Stimulated activated CD8-positive, alpha-beta memory T cell treated with anti-CD3 and anti-CD28 coated beads, Interleukin-4, amount 100 ng/mL, for 4 hours (primary cell): ENCODE measurements at places on chromosomes 1 and 21.

- no peak for DNase-seq
Observed at GRCh38 chr1:231653632-231654031, 27.0 kb downstream of the DISC1 start.

GRCh38 chr1:19358710-19359109 lies 46.6 kb downstream of the SLC66A1 start:
- DNase-seq, result no peak

DNA sequence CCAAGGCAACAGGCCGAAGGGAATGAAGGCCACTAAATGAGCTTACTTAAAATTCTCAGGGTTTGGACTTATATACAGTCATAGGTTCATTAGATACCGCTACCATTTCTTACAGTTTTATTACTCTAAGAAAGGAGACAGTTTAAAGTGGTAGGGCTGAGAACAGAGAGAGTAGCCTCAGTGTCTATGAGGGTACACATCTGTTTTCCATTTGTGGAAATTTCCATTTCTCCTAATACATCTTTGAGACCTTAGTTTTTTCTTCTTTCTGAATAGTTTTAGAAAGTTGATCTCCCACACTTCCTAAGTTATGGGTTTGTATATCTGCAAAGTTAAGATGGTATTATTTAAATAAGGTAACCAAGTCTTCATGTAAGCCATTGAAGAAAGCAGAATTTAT lies 1279.1 kb downstream of the NCAM2 start:
- DNase-seq, result no peak

DNA sequence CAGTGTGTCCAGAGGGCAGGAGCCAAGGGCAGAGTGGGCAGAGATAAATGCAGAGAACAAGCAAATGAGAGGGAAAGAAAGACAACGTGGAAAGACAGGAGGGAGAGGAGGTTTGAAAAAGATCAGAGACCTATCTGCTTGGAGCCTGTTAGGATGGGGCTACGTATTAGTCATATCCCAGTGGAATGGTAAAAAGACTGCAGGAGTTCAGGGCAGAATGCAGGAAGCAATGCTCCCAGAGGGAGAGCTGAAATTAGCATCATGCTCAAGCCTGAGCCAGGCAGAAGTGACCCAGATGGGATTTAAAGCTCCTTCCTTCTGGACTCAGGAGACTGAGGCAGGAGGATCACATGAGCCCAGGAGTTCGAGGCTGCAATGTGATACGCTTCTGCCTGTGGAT lies 261.3 kb upstream of the CHRM3 start:
- DNase-seq, result no peak

- no peak for DNase-seq
Observed at GRCh38 chr1:88847643-88848042, 43.7 kb downstream of the GTF2B start.

DNA sequence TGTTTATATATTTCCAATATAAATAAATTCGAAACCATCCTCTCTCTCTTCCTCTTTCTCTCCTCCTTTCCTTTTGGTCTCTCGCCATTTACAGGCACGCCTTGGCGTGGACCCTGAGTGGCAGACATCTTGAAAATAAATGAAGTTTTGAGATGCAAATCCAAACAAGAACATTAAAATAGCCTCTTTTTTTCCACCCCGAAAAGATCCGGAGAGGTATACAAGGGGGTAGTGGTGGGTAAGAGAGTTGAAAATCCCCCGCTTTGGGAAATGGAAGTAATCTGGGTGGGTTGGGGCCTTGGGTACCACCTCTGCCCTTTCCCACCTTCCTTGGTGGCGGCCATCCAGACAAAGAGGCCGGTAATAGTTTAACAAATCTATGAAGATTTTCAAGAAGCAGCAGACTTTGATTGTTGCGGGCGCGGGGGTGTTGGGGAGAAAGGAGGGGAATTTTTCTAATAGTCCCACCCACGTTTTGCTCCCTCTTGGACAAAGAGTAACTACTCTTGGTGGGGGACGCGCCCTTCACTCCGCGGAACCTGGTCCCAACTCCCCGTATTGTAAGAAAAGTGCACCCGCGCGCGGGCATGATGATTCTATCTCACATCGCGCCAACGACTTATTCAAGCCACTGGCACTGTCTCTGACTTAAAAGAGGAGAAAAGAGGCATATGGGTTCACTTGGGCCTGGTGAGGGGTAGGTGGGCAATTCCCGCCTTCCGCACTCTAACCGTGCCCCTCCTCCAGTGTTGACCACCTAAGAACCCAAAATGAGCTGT lies 4.0 kb upstream of the FOXD3 start:
- DNase-seq, result no peak

DNA sequence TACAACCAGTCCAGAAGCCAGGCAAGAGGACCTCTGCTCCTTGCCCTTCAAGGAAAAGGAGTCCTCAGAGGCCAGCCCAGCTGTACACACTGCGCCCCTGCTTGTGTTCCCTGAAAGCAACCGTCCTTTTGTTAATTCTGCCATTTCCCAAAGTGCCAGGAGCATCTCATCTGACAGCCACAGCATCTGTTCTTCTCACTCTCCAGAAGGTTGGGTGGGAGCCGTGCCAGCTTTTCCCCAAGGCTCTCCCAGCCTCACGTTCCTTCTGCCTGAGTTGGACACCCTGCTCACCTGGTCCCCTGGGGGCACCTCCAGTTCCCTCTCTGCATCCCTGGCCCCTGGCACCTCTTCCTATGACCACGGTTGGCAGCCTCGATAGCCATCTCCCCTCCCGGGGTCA lies 10.5 kb upstream of the CNTN2 start:
- DNase-seq, result no peak

GRCh38 chr1:167627865-167628641 lies 2.0 kb upstream of the RCSD1 start:
- DNase-seq, result peak; percentile 40

- DNase-seq, result no peak
Observed at GRCh38 chr21:10521091-10521598, at the start of gene TPTE. Gene TPTE (plus strand): TSS chr21:10521583. CDS start chr21:10538724, 17,141 bp downstream.

DNA sequence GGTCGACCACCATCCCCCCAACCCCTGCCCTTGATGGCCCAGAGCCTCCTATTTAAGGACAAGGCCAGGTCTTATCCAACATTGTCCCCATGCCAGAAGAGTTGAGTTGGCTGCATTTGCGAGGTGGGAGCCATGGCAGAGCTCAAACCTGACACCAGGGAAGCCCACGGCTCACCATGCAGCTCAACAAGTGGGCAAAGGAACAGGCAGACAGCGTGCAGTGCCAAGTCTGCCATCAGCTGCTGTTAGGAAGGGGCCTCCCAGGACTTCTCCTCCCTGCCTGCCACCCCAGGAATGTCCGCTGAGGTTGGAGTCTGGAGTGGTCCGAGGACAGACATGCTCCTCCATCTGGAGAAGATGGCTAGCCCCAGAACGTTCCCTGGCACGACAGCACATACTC lies 19.9 kb downstream of the SLC45A3 start:
- no peak for DNase-seq

GRCh38 chr21:44482581-44483287 lies 27.4 kb downstream of the LRRC3 start:
- no peak for DNase-seq

- DNase-seq, result no peak
Observed at GRCh38 chr1:230898748-230899147, 30.4 kb upstream of the C1orf198 start.

GRCh38 chr1:1752636-1753606 lies 25.3 kb downstream of the NADK start:
- no peak for DNase-seq

DNA sequence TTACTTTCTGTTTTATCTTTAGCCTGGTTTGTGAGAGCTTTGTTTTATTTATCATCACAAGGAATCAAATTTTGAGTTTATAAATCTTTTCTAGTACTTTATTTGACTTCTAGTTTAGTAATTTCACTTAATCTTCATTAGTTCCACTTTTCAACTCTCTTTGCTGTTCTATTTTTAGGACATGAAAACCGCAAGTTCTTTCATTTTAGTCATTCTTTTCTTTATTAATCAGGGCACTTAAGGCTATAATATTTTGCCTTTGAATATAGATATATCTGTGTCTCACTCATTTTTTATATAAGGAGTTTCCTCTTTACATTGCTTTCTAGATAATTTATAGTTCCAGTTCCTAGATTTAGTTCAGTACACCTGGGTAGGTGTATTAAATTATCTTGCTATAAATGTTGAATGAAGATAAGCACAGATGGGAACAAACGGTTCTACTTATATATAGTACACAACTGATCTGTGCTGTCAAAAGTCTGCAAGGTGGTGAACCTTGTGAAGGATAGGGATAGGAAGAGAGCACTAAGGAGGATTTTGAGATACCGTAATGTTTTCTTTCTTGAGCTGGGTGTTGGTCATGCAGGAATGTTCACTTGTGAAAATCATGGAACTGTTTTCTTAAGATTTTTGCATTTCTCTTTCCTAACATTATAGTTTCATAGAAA lies 402.3 kb downstream of the RYR2 start:
- DNase-seq, result no peak

GRCh38 chr1:25698252-25698651 lies 81.7 kb downstream of the MAN1C1 start:
- DNase-seq, result no peak

GRCh38 chr1:26838474-26839338 lies 12.2 kb downstream of the ZDHHC18 start:
- DNase-seq, result no peak

DNA sequence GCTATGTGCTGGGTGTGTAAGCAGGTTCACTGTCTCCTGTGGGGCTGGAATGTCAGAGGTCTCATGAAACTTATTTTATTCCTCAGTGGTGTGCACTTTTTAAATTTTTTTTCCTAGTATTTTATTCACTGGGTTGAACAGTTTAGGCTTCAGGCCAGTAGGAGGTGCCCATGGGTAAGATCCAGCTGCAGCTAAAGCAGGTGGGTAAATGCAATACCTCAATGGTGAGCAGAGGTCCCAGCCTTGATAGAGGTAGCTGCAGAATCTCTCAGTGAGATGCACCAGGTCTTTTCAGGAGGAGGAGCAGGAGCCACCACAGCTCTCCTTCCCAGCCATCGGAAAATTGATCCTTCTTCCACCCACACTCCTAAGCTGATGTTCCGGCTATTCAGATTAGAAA lies 12.6 kb upstream of the OR6N2 start:
- DNase-seq, result no peak

- DNase-seq, result no peak
Observed at GRCh38 chr1:198986442-198986841, 347.6 kb downstream of the PTPRC start.

DNA sequence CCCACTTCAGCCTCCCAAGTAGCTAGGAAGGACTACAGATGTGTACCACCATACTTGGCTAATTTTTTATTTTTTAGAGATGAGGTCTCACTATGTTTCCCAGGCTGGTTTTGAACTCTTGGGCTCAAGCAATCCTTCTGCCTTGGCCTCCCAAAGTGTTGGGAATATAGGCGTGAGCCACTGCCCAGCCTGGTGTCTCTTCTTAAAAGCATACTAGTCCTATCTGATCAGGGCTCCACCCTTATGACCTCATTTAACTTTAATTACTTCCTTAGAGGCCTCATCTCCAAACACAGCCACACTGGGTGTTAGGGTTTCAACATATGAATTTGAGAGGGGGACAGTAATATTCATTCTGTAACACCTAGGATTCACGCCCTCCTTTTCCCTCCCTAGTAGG lies 130.9 kb downstream of the GLIS1 start:
- DNase-seq, result no peak

DNA sequence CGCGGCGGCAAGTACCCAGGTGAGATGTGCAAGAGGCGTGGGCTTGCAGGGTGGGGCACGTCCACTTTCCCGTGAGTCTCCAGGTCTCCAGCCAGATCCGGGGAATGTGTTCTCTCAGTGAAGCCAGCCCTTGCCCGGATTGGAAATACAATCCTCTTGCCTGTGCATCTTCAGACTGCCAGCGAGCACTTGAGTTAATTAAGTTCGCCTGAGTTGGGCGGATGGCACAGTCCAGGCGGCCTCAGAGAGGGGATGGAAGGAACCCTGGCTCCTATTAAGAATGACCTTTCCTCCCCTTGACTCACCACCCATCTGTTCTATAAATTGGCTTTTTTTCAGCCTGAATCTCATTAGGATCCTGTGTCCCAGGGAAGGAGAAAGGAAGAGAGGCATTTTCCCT lies 33.3 kb upstream of the CNTN2 start:
- no peak for DNase-seq

GRCh38 chr1:208438112-208438699 lies 194.0 kb upstream of the PLXNA2 start:
- no peak for DNase-seq

GRCh38 chr1:4617506-4617905 lies 36.9 kb upstream of the AJAP1 start:
- no peak for DNase-seq

- no peak for DNase-seq
Observed at GRCh38 chr1:12598974-12599373, 19.0 kb downstream of the DHRS3 start.
